ENCODE measurements at places on chromosomes 1 and 21.

DNA sequence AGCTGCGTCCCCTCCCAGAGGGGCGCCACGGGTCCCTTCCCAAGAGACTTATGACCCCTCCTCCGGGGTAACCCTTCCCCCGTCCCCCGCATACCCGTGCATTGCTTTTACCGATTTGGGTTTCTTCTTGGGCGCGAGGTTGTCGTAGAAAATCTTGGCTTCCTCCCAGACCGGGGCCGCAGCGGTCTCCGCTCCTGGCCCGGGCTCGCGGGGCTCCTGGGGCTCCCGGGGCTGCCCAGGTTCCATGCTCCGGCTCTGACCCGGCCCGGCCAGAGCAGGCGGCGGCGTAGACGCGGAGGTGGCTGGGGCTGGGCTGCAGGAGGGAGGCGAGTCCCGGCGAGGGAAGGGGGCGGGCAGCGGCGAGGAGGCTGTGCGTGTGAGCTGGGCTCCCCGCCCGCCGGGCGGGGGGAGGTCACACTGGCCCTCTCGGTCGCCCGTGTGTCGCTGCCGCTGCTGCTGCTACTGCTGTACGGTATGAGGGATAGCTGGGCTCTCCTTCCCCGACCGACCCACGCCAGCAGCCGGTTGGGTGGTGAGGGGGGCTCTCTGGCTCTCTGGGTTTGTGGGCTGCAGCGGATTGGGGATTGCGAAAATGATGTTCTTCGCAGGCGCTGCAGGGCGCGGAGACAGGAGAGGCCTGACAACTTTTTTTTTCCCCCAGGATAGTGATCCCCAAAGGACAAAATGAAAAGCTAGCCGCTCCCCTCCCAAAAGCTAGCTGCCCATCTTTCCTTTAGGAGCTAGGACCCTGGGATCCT is at the start of gene NT5C1A:
NT5C1A (minus strand) TSS at position 315 of the 758 bp plus-strand sequence; CDS start at position 246, 69 bp downstream.
- no peak for DNase-seq

DNA sequence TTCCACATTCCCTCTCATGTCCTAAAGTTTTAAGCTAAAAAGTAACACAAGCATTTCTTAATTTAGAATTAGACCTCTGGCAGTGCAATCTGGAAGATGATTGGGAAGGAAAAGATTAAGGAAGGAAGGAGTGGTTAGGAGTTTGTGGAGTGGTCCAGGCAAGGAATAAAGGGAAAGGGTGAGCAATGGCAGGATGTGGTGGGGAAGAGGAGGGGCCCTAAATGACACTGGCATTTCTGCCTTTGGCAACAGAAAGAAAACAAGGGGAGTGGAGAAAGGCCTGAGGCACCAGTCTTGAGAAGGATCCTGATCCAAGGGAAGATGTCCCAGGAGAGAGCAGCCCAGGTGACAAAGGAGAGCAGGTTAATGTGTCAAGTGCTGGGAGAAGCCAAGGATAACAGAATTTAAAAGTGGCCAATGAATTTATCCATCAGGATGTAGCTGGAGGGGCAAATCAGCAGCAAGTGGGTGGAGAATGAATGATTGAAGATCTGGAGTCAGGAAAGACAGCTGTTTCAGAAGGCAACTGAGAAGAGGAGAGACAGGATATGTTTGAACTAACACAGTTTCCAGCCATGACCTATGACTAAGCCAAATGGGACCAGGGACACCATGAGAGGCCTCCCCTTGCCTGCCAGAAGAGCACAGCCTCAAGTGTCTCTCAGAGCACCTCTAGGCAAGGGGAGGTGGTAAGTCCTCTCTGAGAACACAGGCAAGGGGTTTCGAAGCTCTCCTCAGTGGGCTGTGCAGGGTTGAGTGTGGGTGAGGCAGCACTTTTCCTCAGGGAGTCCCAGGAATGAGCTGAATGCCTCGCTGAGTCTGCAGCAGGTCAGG is 20.9 kb upstream of the LY9 start:
- DNase-seq, result no peak

DNA sequence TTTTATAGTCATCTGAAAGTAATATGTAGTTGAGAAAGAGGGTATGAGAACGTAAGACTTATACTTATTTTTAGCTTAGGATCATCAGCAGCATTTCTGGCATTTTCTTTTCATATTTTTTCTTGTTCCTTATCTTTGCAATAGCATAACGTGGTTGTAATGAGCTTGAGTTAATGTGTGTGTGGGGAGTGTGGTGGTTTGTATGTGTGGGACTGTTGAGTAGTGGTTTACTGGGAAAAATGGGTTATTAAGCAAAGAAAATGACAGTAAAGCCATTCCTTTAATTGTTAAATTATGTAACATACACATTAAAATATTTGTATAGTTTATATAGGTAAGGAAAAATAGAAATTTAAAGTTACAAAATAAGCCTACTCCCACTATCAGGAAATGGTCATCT is 15.2 kb downstream of the PIP5K1A start:
- DNase-seq, result no peak

DNA sequence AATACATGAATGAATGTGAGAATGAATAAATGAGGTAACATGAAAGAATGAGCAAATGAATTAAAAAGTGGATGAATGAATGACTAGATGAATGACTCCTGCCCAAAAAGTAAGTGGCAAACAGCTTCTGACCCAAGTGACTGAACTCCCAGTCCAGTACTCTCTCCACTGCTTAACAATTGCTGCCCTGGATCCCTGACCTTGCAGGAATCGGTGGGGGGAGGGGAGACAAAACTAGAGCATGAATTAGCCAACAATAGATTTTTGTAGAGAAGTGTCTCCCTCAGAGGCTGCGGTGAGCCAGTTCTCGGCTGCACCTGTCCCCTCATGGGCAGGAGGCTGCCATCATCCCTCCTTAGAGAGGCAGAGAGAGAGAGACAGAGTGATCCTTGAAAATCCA is 5.9 kb upstream of the GRIK3 start:
- no peak for DNase-seq

DNA sequence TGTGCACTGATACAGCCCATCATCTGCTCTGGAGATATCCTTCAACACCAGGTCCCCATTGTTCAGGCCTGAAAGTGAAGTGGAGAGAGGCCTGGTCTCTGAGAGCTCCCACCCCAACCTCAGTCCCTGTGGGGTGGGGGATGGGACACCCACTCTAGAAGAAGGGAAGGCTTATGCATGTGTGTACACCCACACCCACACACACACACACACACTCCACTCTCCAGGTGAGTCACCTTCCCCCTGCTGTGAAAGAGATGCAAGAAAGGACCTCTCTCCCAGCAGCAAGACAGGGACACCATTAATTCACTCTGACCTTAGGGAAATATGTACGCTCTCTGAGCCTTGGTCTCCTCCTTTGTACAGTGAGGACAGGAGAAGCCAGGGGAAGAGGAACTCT is 5.9 kb downstream of the VSIG8 start:
- DNase-seq, result no peak

- no peak for DNase-seq
These were observed 31.5 kb downstream of the RIMS3 start for GRCh38 chr1:40633931-40634376.

GRCh38 chr1:111553196-111553595 is 49.8 kb upstream of the ADORA3 start:
- DNase-seq, result no peak

DNA sequence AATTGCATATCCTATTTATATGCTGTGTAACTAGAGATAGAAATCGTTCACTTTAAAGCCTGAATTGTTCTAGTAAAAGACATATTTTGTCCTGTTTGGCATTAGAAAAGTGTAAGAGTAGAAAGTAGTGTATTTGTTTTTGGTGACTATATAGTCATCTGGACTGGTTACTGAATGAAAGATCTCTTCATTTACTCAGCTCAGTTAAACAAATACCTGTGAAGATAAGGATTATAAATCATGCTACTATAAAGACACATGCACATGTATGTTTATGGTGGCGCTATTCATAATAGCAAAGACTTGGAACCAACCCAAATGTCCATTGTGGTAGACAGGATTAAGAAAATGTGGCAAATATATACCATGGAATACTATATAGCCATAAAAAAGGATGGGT is 125.1 kb downstream of the PLA2G4A start:
- no peak for DNase-seq

GRCh38 chr1:59340411-59341307 is 43.8 kb downstream of the FGGY start:
- DNase-seq, result no peak

- no peak for DNase-seq
These were observed 17.3 kb downstream of the S1PR1 start for GRCh38 chr1:101253976-101254674.

DNA sequence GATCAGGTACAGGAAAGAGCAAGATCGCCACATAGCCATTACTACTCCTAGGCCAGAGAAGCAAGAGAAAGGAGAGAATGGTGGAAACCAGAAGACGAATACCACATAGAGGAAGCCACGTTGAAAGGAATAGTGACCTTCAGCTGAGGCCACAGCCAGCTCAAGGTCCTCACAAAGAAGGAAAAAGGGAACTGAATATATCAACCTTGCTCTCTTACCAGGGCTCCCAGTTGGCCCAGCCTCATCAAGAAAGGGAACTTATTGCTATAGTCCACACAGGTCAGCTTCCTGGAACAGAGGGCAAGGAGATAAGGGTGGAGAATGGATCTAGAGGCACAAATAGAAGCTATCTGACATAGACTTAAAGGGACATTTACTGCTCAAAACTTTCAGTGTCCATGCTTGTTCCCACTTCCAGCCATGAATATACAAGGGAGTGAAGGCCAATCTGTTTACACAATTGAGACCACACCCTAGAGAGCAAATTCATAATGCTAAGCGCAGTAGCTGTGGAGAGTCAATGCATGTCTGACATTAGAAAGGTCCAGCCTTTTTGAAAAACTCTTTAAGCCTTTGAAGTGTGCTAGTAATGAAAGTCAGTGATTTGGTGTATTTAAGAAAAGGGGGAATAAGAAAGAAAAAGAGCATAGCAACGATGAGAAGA is 120.7 kb upstream of the ZC3H11B start:
- DNase-seq, result no peak

- no peak for DNase-seq
These were observed 145.2 kb downstream of the PGBD5 start for GRCh38 chr1:230280906-230281413.

GRCh38 chr1:160342526-160342925 is 524 bp downstream of the COPA start:
- no peak for DNase-seq

- no peak for DNase-seq
These were observed 1076.1 kb upstream of the NCAM2 start for GRCh38 chr21:19922122-19922521.

- DNase-seq, result no peak
These were observed 23.2 kb downstream of the SKI start for GRCh38 chr1:2251363-2251762.

GRCh38 chr1:227073786-227074185 is 133.7 kb downstream of the COQ8A start:
- no peak for DNase-seq

DNA sequence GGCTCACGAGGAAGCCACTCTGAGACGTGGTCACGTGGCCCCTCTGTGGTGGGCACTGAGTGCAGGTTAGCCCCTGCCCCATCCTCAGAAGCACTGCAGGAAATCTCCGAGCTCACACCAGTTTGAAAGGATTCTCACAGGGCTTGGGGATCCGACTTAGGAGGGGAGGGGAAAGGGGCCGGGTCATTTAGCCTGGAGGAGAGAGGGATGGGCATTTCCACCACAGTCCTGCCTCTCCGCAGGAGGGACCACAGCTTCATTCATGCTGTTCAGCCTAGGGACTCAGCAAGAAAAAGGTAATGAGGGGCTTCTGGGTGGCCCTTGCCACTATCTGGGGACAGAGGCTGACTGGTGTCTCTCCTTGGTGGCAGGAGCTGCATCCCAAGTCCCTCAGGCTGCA is 126.5 kb downstream of the NPHP4 start:
- DNase-seq, result no peak

DNA sequence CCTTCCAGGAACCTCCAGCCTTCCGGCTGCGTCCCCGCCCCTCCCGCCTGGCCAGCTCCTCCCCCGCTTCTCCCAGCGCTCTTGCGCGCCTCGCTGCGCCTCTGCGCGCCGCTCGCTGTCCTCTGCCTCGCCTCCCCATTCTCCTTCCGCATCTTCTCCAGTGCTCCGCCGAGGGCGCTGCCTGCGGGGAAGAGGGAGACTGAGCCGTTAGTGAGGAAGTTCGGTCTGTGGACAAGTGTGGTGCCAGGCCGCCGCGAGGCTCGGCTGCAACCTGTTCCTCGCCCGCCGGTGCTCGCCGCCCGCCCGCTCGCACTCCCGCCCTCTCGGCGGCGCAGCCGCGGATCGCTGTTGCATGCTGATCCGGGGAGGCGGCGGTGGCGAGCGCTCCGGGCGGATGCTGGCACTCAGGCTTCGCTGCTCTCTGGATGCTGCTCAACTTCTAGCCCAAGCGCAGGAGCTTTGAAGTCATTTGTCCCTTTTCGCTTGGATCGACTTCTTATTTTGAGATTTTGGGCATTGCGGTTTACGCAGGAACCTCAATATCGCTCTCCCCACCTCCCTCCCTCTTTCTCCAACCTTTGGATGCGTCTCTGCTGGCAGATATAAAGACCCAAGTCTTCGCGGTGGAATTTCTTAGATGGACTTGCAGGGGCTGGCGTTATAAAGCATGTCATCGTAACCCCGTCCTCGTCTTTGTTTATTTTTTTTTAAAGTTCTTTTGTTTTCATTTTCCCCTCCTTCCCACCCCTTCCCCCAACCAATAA is 614 bp upstream of the CACNA1E start:
- no peak for DNase-seq

DNA sequence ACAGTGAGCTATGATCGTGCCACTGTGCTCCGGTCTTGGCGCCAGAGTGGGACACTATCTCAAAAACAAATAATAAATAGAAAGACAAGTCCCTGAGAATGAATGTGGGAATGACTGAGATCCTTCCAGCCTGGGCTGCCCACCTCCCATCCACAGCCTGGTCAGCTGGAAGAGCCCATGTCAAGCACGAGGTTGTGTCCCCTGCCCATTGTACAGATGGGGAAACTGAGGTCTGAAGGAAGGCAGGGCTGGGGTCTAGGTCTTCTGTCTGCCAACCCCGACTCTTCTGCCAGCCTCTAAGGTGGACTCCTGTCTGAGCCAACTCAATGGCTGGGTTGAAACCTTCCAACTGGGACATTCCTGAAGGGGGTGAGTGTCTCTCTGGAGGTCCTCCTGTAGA is 79.5 kb downstream of the RAP1GAP start:
- no peak for DNase-seq

DNA sequence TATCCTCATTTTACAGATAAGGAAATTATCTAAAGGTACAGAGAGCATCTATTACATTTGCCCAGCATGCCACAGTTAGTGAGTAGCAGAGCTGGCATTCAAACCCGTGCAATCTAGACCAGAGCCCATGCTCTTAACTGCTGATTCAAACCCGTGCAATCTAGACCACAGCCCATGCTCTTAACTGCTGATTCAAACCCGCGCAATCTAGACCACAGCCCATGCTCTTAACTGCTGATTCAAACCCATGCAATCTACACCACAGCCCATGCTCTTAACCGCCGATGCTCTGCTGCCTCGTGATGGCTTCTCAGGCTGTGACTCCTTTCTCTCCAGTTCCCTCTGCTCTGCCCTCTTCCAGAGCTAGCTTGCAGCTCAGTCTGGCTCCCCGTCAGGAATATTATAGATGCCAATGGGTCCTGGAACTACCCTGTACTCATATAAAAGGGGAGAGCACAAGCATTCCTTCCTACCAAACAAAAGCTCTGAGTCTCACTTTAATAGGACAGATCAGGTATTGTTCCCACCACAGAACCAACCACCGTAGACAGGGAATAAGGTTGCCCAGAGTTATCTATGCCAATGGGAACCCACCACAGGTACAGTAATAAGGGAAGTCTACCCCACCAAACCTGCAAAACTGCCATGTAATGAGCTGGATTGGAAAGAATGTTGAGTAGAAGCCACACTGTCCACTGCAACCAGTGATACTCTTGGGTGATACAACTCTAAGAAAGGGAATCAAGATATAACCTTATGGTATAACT is 78.4 kb downstream of the SMYD3 start:
- no peak for DNase-seq

All from NCI-H2171 (cell line).